ENCODE measurements at places on chromosomes 13 and 19. TPM values are rescaled to one million over a fixed set of nuclear protein-coding genes. Genes with fewer than 3 reads are reported as not detected.

The GPX4 gene
- 389 TPM for total RNA-seq

The IFT88 gene
- total RNA-seq, result 15.2 TPM

The MFSD12 gene
- 31.6 TPM for total RNA-seq

The TMPRSS9 gene
- 0.73 TPM for total RNA-seq

The ANKLE1 gene
- total RNA-seq, result 0.12 TPM

The PLA2G4C gene
- total RNA-seq, result 4.6 TPM

The KLK6 gene
- not detected for total RNA-seq

The ZNF100 gene
- 2.1 TPM for total RNA-seq

The NECTIN2 gene
- 78.2 TPM for total RNA-seq

The MEDAG gene
- total RNA-seq, result 0.44 TPM

The ZNF540 gene
- 1.3 TPM for total RNA-seq

The PLPPR2 gene
- total RNA-seq, result 9.9 TPM

The TPTE2 gene
- not detected for total RNA-seq

The CGB2 gene
- total RNA-seq, result not detected

The PSG11 gene
- not detected for total RNA-seq

The LRRC25 gene
- total RNA-seq, result 12.6 TPM

The NLRP9 gene
- not detected for total RNA-seq

The ARGLU1 gene
- 35.6 TPM for total RNA-seq

The SMAD9 gene
- 1.3 TPM for total RNA-seq

The C3 gene
- total RNA-seq, result 17,502 TPM

The RUBCNL gene
- 1.2 TPM for total RNA-seq

The IFNL1 gene
- not detected for total RNA-seq

The PEAK3 gene
- total RNA-seq, result 0.25 TPM

The ZNF14 gene
- total RNA-seq, result 0.66 TPM

The CGB8 gene
- total RNA-seq, result not detected

The FBXO17 gene
- 43.9 TPM for total RNA-seq

The OLFM4 gene
- not detected for total RNA-seq

The GPR4 gene
- 1.8 TPM for total RNA-seq

The LENG9 gene
- 2.4 TPM for total RNA-seq

The ZNF121 gene
- total RNA-seq, result 13.0 TPM

The OR7D2 gene
- not detected for total RNA-seq

The HS6ST3 gene
- not detected for total RNA-seq

The KPTN gene
- total RNA-seq, result 3.1 TPM

The GPC6 gene
- 19.2 TPM for total RNA-seq

The B3GNT3 gene
- 13.6 TPM for total RNA-seq

The NLRP13 gene
- not detected for total RNA-seq

The SLITRK6 gene
- 0.37 TPM for total RNA-seq

The FOXO1 gene
- total RNA-seq, result 15.1 TPM

The SYNGR4 gene
- total RNA-seq, result not detected

The CLEC17A gene
- total RNA-seq, result not detected

The C13orf42 gene
- not detected for total RNA-seq
